ENCODE measurements at places on chromosomes 2 and 18.
A peak's percentile ranks its signal among the peaks of the same experiment; 100 is the strongest.

- DNase-seq, result no peak
Measured at GRCh38 chr2:236754271-236754944, 184.8 kb downstream of the ACKR3 start.

- no peak for DNase-seq
Measured at GRCh38 chr18:50453014-50453680, 78.3 kb downstream of the SKA1 start.

GRCh38 chr2:29106980-29107388 lies 8.2 kb upstream of the CLIP4 start:
- no peak for DNase-seq

DNA sequence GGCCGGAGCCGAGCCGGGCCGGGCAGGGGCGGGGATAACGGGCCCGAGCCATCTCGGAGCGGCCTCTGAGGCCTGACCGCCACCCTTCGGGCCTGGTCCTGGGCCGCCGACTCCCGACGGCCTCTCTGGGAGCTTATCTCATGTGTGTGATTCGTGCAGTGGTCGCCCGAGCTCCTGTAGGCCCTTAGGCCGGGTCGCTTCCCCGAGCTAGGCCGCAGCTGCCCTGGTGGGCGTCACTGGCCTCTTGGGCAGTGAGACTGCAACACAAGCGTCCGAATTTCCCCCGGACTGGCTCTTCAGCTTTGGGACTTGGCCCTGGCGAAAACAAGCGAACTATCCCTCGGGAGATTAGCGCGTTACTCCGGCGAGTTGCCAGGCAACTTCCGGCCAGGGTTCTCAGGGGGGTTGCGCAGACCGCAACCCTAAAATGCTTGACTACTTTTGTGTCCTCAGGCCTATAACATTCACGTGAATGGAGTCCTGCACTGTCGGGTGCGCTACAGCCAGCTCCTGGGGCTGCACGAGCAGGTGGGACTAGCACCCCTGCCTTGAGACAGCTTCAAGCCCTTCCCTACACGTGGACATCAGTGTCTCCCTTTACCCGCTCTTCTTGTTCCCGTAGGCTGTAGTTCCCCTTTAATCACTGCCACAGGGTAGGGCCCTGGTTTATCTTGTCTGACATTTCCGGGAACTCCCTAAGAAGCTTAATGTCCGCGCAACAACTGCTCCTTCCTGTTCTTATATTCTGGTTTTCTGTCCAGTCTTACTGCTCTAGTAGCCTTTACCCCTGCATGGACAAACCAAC lies 602 bp downstream of the SNX17 start:
- peak; percentile 44 for DNase-seq

GRCh38 chr2:73822276-73822675 lies 6.5 kb upstream of the STAMBP start:
- DNase-seq, result no peak

DNA sequence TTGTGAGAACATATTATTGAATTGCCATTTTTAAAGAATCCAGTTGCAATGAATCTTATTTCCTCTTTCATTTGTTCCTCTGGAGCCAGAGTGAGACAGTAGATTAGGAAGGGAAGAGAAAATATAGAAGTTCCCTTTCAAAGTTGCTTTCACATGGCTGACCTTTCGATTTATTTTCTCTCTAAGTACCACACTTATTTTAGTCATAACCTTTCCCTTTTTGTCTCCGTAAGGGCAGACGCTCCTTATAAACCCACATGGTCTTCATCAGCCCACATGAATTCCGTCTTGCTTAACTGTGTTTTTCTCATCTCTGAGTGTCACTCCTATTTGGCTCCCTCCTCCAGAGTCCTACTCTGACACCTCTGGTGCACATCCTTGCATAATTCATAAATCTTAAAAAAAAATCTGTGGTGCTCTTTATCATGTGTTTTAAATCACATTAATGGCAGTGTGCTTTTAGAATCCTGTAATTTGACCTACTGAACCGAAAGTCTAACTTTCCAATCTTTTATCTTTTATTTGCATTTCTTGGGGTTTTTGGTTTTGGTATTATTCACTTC lies 38.5 kb upstream of the ZNF396 start:
- DNase-seq, result no peak

- DNase-seq, result no peak
Measured at GRCh38 chr2:287471-287885, 413 bp downstream of the ALKAL2 start.

- no peak for DNase-seq
Measured at GRCh38 chr18:79218605-79219190, 149.5 kb downstream of the ATP9B start.

DNA sequence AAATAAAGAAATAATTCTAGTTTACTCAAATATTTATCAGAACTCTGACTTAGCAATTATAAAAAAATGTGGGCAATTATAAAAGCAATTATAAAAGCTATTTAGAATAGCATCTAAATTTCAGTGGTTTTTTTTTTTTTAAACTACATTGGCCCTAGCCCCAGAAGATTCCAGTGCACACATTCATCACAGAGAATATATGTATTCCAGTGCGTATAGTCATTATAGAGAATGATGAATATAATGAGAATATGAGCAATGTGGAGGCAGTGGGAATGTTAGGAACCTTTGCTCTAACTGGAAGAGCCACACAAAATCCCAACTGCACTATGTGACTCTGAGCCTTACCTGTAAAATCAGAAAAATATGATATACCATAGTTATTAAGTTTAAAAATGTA lies 10.5 kb downstream of the MAP3K2 start:
- no peak for DNase-seq

DNA sequence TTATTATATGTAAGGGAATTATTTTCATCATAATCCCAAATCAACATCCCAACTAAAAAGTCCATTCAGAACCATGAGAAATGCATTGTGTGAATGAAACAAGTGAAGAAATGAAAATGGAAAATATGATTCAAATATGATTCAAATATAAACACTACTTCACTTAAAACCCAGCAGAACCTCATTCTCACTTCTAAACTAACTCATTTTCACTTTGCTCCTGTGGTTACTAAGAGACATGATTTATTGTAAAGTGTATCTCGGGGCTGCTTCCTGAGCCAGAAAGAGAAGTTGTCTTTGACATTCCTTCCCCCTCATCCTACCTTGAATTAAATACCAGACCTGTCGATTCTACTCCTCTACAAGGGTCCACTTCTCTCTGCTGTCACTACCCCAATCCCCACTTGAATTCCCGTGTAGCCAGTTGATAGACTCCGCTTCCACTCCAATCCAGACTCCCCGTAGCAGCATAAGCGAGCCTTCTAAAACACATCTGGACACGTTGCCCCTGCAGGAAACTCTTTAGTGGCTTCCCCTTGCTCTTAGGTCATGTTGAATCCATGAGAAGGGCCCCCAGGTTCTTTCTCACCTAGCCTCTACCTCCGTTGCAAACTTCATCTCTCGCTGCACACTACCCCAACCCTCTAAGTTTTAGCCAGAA lies 697.0 kb upstream of the ID2 start:
- DNase-seq, result no peak

GRCh38 chr2:231715499-231715837 lies 7.1 kb downstream of the PTMA start:
- no peak for DNase-seq

DNA sequence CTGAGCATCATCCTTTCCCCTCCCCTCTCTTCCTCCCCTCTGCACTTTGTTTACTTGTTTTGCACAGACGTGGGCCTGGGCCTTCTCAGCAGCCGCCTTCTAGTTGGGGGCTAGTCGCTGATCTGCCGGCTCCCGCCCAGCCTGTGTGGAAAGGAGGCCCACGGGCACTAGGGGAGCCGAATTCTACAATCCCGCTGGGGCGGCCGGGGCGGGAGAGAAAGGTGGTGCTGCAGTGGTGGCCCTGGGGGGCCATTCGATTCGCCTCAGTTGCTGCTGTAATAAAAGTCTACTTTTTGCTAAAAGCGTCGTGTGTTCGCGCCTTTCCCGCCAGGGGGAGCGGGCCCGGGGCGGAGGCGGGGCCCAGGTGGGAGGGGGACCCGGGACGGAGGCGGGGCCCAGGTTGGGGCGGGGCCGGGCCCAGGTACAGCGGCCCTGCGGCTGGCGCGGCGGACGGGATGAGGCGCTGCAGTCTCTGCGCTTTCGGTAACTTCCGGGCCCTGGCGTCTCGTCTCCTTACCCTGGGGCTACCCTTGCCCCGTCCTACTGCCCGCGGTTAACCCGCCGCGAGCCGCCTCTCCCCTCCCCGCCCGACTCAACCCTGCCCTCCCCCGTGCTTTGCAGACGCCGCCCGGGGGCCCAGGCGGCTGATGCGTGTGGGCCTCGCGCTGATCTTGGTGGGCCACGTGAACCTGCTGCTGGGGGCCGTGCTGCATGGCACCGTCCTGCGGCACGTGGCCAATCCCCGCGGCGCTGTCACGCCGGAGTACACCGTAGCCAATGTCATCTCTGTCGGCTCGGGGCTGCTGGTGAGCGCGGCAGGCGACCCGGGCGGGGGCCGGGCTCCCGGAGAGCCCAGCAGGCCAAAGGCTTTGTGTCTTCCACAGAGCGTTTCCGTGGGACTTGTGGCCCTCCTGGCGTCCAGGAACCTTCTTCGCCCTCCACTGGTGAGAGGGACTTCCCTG lies at the start of gene KRTCAP3:
KRTCAP3 (plus strand) TSS at position 424 of the 962 bp plus-strand sequence; CDS start at position 456, 32 bp downstream.
- peak; percentile 74 for DNase-seq

DNA sequence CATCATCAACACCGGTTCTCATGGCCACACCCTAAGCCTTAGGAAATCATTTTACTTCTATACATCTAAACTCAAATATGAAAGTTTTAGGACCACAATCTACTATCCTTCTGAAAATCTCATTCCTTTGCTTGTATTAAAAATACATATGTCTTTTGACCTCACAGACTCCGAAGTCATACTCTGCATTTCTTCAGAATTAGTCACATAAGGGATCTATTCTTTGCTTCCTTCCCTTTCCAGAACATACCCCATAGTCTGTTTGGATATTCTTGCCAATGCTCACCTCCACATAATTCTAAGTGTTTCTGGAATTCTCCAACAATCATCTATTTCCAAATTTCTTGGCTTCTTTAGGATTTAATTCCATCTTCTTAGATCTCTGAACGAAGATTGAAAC lies 14.2 kb upstream of the DSG1 start:
- no peak for DNase-seq

- DNase-seq, result no peak
Measured at GRCh38 chr2:187900021-187900420, 345.8 kb upstream of the TFPI start.

GRCh38 chr18:74249181-74249968 lies 42.4 kb downstream of the CYB5A start:
- DNase-seq, result no peak

GRCh38 chr2:98896416-98896815 lies 39.6 kb downstream of the CRACDL start:
- no peak for DNase-seq

DNA sequence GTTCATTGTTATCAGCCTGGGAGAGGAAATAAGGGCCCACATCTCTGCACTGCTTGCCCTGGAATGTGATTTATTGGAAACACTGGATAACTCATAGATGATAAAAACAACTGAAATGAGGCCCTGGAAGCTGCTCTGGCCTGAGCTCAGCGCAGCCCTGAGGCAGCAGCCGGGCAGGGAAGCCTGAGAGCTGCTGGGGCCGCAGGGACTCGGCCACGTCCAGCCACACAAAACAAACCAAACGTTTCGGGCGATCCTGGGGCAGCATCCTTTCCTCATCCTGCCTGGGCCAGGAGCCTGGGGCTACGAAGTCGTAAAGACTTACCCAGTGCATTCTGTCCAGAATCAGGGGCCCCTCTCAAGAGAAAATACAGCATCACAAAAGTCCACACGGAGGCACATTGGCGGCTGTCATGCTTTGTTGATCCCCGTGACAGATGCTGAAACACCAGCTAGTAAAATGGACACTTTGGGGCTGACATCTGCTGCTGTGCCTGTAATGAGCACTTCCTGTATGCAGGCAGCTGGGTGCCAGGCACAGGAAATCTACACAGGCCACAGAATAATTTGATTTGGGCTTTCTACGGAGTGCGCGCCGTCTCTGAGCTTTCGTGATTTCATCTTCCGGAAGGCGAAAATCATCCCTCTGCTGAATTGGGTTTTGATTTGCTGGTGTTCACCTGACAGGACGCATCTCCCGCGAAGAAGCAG lies 250.6 kb downstream of the EIPR1 start:
- no peak for DNase-seq

DNA sequence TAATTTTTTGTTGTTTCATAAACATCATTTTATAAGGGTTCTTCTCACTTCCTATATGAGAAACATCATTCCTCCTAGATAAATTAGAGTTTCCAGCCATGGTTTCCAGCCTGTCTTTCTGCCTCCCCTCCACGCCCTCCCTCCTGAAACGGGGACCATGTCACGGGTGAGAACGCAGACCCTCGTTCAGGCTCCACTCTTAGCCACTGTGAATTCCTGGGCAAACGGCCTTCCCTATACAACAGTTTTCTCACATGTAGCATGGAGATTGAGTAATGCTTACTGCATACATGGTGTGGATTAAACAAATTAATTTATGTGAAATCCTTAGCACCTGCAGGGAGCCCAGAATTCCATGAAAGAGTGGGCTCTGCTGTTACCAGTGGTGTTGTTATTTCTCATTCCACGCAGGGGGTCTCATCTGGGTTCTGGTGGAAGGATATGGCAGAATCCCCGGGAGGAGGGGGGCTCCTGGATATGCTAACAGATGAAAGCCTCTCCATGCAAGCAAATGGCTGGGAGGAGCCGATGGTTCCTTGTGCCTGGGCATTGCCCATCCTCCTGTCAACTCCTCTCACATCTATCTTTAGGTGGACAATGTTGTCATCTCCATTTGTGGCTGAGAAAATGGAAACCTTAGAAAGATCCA lies 54.0 kb upstream of the TWIST2 start:
- no peak for DNase-seq

- DNase-seq, result no peak
Measured at GRCh38 chr18:49892148-49892924, 79.0 kb upstream of the ACAA2 start.

- DNase-seq, result no peak
Measured at GRCh38 chr2:144753416-144753815, 233.5 kb upstream of the ZEB2 start.

DNA sequence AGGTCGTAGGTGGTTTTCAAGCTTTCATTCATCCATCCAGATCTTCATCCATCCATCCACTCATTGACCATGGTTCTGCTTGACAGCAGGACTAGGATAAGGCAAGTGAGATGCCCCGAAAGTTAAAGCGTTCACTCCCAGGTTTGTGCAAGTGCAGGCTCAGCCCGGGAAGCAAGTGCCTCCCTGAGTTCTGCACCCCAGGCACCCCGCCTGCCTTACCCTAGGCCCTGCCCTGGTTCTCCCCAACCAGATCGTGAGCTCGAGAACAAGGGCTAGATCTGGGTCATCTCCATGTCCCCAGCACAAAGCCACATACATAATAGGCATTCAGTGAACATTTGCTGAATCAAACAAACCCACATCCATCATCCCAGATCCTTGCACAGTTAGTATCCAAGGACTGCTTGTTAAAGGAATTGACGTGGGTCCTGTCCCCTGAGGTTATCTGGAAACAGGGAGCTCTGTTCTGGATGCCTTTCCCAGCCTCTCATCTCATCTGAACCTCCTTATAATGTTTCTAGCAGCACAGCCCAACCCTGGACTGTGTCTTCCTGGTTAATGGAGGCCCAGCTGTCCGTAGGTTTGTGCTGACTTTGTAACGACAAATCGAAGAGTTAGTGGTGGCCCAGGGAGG lies 116.1 kb upstream of the GPC1 start:
- no peak for DNase-seq

- no peak for DNase-seq
Measured at GRCh38 chr2:45130736-45131135, 121.5 kb upstream of the SIX2 start.

- no peak for DNase-seq
Measured at GRCh38 chr2:110834134-110834827, 101.9 kb downstream of the ACOXL start.

GRCh38 chr2:233684640-233685039 lies 2.9 kb downstream of the UGT1A7 start:
- no peak for DNase-seq

- DNase-seq, result no peak
Measured at GRCh38 chr2:240591226-240591625, 4.7 kb downstream of the CAPN10 start.

Measured in CD4-positive, alpha-beta T cell treated with Interleukin-12 subunit alpha and Interleukin-12 subunit beta, for 1 hour (primary cell).